ENCODE measurements at places on chromosomes 1 and 21.

GRCh38 chr1:12166834-12167492 is at the start of gene TNFRSF1B:
TNFRSF1B (plus strand) TSS chr1:12166991; CDS start chr1:12167092, 101 bp downstream.
- no peak for DNase-seq

- DNase-seq, result no peak
These were observed 1.2 kb upstream of the LRRC53 start for GRCh38 chr1:74513411-74514300.

DNA sequence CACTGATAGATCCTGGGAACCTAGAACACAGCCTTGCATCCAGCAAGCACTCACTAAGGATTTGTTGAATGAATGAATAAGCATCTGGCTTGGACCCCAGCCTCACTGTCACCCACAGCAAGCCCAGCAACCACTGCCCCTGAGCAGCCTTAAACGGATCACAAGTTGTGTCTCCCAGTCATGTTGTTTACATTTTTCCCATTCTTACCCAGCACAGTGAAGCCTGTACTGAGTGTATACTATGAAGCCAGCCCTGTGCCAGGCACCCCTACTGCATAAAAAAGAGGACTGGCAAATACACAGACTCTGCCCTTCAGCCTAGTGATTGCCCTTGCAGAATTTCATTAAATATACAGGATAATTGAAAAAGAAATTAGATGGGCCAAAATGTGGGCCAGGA is 30.2 kb downstream of the RRAGC start:
- no peak for DNase-seq

DNA sequence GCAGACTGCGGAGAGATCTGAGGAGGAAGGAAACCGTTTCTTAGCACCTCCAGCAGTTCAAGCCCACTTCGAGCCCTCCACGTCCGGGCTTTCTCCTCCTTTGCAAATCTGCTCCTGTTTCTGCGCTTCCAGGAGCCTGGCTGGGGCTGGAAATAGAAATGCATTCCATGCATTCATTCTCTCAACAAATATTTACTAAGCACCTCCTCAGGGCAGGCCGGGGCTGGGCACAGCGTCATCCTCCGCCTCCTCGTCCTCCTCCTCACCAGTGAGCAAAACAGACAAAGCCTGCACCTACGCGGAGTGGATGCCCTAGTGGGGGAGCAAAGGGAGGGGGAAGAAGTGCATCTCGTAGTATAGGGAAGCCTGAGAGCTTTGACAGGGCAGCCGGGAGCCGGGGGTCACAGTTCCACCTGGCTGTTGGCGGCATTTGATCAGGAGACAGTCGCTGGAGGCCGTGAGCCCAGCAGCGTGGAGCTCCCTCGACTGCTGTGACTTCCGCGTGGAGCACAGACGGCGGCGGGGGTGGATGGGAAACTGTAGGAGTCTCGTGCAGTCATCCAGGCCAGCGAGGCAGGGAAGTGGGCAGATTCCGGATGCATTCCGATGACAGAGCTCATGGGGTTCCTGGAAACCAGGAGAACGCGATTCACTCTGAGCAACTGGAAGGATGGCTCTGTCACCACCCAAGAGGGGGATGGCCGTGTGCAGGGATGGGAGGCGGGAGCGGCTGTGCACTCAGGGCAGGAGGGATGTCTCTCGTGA is 93.5 kb downstream of the SIK1 start:
- DNase-seq, result peak; percentile 79

DNA sequence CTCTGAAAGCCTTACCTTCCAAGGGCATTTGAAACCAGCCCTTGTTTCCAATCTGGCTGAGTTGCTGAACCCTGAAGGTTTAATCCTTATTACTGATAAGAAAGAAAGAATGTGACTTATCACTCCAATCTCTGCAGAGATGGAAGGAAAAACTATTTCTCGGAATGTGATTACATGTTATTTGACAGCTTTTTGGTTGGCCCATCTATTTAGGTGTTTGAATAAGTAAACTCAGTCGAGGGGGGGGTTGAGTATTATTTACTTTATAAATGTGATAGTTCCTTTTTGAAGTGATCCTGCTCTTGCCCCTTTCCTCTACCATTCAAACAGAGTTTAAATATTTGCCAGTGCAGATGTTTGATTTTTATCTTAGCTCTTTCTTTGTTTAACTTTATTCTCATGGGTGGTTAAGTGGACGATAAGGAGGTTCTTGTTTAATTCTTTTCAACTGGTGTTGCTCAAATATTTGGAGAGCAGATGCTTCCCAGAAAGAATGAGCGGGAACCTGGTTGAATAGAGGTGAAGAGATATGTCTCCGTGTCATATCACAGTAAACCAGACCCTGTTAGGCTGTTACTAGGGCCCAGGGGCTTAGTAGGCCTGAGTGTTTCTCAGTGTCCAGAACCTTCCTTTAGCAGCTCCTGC is 126.1 kb downstream of the CACHD1 start:
- DNase-seq, result no peak

DNA sequence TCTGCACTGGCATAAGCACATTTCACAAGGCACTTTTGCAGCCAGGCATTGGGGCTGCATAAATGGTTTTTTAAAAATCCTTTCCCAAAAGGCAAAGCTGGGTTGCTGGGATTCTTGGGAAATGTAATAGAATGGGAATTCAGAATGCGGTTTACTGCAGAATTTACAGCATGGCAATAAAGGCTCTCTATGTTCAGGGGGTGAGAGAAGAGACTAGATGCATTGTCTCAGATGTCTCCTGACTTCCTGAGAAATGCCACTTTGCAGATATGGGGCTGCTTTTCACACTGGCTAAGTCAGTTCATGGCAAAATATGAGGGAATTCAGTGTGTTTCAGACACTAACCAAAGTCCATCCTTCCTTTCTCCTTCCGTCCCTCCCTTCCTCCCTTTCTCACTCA is 13.5 kb downstream of the FCGR2B start:
- no peak for DNase-seq

- DNase-seq, result no peak
These were observed 170.9 kb upstream of the IVNS1ABP start for GRCh38 chr1:185487936-185488335.

DNA sequence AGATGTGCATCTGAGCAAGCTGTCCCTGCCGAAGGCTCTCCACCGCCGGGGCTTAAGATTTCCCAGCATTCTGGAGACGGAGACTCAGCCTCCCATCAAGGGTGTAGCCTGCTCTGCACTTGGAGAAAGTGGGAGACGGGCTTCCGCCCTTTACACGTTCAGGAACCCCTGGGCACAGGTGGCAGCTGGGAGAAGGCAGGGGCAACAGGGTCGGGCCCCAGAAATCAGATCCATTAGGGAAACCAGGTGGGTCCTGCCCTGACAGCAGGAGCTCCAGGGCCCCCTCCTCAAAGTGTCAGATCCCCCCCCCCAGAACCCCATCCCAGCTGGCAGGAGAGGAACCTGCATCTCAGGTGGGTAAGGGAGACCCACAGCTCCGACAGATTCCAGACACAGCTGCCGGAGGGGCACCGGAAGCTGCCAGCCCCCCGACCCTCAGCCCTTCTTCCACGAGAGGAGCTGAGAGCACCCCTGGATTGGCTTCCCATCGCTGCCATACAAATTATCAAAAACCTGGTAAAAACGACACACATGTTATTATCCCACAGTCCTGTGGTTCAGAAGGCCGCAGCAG is 236.6 kb downstream of the NPHP4 start:
- no peak for DNase-seq

GRCh38 chr21:22728091-22728490 is 1729.9 kb downstream of the NCAM2 start:
- no peak for DNase-seq

DNA sequence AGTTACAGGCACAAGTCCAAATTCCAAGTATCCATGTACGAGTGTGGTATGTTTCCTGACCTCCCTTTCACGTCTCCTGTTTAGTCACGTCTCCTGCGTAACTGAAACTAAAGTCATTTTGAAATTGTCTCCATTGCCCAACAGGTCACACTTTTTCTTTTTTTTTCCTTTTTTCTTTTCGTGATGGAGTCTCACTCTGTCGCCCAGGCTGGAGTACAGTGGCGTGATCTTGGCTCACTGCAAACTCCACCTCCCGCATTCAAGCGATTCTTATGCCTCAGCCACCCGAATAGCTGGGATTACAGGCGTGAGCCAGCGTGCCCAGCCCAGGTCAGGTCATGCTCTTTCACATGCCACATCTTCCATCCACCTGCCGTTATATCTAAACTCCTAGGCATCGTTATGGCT is 38.2 kb downstream of the L1TD1 start:
- DNase-seq, result no peak

DNA sequence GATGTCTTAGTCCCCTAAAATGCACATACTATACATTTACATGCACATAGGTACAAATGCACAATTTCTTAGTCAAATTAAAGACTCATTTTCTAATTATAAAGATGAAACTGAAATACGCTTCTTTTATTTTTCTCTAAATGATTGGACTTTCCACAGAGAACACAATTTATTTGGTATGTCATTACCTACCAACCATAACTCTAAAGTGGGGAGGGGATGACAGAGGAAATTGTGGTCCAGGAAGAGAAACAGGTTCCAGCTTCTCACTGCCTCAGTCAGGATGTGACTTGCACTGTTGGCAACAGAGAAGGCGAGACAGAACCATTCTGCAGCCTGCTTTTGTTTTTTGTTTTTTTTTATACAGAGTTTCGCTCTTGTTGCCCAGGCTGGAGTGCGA is 1189.2 kb downstream of the PLA2G4A start:
- DNase-seq, result no peak

- DNase-seq, result no peak
These were observed 44.1 kb downstream of the ESRRG start for GRCh38 chr1:216679108-216679507.

DNA sequence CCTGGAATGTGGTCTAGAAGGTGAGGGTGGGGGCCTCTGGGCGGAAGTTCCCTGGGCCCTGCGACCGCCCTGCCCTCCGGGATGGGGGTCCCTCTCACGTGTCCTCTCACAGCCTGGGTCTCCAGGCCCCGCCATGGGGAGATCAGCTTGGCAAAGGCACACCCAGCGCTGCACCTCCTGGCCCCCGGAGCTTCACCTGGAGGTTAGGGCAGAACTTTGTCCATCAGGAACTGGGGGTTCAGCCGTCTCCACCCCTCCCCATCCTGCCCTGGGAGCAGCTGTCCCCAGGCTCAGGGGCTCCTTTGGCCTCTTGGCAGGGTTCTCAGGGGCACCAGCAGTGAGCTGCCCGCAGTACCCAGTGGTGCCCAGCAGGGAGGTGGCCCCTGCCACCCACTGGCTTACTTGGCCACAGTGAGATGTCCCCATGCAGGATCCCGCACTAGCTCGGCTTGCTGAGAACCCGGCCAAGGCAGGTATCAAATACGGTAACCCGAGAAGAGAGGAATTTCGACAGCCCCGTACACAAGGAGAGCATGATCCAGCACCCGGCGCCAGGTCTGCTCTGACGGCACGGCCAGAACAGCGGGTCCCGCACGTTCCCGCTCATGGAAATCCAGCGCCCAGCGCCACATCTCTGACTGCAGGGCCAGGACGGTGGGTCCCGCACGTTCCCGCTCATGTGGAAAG is 36.7 kb downstream of the RRP1 start:
- DNase-seq, result no peak

- no peak for DNase-seq
These were observed 4.4 kb upstream of the XPR1 start for GRCh38 chr1:180627411-180627810.

DNA sequence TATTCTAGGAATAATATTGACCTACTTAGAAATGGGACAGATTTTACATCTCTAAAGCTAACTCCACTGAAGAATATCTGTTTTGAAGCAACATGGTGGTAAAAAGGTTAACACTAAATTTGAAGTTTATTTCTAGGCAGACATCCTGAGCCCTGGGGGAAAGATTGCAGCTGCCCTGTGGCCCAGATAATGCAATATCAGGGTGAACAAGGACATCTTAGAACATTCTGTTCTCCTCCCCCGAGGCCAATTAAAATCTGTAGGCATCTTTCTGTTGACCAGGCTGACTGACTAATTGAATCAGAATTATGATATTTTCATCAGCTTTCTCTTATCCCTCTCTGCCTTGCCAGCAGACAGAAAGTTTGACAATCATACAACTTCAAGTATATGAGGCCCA is 149.8 kb upstream of the DUSP10 start:
- DNase-seq, result no peak

DNA sequence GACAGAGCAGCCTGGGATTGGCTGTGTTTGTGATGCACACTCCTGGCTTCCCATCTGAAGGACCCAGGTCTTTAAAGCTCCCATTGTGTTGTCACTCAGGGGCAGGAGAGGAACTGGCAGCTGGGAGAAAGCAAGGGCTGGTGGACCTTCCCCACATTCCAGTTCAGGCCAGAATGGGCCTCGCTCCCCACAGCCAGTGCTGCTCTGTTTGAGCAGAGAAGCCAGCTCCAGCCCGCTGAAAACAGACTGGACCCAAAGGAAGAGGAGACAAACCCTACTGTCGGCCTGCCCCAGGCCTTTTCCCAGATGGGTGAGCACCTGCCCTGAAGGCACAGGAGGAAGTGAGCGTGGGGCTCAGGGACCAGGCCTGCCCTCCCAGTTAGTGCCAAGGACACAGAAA is 499.4 kb downstream of the NPHP4 start:
- DNase-seq, result no peak

DNA sequence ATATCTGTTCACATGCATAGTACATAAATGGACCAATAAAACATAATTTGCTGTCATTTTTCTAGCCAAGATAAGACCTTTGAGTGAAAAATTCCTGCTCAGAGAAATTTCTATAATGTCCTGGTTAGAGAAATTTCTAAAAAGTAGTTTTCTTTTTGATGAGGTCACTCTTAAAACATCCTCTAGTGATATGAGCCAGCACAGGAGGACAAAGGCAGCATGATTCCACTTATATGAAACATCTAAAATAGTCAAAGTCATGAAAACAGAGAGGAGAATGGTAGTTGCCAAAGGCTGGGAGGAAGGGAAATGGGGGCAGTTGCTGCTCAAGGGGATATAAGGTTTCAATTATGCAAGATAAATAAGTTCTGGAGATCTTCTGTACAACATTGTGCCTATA is 239.4 kb downstream of the BACH1 start:
- DNase-seq, result no peak

DNA sequence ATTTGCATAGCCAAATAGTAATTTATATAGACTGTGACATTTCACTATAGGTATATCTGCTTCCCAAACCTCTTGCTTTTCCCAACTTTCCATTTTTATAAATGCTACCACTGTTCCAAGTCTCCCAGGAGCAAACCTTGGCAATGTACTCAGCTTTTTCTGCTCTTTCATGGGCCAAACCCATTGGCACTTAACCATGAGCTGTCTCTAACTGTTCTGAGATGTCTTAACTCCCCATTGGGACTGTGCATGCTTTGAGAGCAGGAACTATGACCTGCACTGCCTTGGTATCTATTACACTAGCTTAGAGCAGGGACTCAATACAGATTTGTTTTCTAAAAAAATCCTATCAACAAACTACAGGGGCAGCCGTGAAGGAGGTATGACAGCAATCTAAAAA is 22.5 kb upstream of the KHDRBS1 start:
- no peak for DNase-seq

Data from HuH-7.5 (cell line).